ENCODE measurements at places on chromosomes 5 and 9.

- no peak for DNase-seq
Observed at GRCh38 chr5:1034421-1034905, 25.9 kb downstream of the NKD2 start.

DNA sequence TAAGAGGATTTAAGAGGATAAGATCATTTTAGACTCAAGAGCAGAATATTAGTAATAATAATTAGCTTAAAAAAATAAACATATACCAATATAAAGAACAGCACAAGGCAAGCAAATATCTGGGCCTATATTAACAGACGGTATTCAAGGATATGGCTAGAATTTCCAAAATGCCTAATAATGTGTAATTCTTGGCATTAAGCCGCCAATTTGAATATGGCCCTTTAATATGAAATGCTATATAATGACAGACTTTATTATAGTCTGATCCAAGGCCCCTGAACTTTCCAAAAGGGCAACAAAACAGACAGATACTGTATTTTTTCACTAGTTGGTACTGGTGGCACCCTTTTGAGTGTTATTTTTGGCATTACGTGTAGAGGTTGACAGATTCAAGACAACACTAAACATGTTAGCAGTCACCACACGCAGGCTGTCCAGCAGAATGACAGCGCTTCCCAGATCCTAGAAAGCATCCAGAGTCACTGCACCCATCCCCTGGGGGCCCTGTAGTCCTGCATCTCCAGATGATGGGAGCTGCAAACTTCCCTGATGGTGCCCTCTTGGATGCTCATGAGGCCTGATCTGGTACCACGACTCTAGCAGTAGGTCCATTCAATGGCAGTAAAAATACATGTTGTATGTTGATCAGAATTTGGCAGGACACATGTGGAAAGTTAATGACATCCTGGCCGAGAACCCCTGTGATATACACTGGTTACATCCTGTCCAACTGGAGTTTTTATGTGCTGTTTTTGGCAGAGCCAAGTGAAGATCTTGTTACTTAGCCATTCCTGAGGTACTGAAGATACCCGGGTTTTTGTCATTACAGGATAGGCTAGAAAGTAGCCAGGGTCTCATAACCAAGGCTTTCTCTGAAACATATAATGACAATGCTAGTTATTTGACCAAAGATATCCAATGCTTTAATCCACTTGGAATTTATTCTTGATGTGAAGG lies 1.7 kb upstream of the ABL1 start:
- no peak for DNase-seq

- DNase-seq: no peak
Observed at GRCh38 chr9:13274886-13275641, 4.4 kb downstream of the MPDZ start.

GRCh38 chr9:1173993-1174392 lies 123.8 kb downstream of the DMRT2 start:
- no peak for DNase-seq

- no peak for DNase-seq
Observed at GRCh38 chr5:29779141-29779540, 1414.3 kb upstream of the CDH6 start.

GRCh38 chr5:17732351-17732923 lies 98.2 kb downstream of the TAF11L14 start:
- no peak for DNase-seq

GRCh38 chr5:143685246-143685815 lies 126.6 kb upstream of the HMHB1 start:
- DNase-seq: no peak

All from amygdala (tissue), 56 donors.